ENCODE measurements at places on chromosomes 1 and 21.

- DNase-seq = peak; percentile 99
- peaks cover 52% of the 10 kb centered on the region for H3K4me1 ChIP-seq
- peak overlapping the region; percentile 28 for H3K4me3 ChIP-seq
Measured at GRCh38 chr21:46060596-46061061, 37.3 kb upstream of the COL6A2 start.

GRCh38 chr1:39489567-39490239 is 1.7 kb upstream of the BMP8A start:
- peaks cover 36% of the 10 kb centered on the region for H3K36me3 ChIP-seq
- H3K27ac ChIP-seq = no peak overlapping the region
- no peak overlapping the region for H3K4me3 ChIP-seq
- peaks cover 3% of the 10 kb centered on the region for H3K4me1 ChIP-seq
- peak; percentile 86 for DNase-seq
- peaks cover 14% of the 10 kb centered on the region for H3K27me3 ChIP-seq

DNA sequence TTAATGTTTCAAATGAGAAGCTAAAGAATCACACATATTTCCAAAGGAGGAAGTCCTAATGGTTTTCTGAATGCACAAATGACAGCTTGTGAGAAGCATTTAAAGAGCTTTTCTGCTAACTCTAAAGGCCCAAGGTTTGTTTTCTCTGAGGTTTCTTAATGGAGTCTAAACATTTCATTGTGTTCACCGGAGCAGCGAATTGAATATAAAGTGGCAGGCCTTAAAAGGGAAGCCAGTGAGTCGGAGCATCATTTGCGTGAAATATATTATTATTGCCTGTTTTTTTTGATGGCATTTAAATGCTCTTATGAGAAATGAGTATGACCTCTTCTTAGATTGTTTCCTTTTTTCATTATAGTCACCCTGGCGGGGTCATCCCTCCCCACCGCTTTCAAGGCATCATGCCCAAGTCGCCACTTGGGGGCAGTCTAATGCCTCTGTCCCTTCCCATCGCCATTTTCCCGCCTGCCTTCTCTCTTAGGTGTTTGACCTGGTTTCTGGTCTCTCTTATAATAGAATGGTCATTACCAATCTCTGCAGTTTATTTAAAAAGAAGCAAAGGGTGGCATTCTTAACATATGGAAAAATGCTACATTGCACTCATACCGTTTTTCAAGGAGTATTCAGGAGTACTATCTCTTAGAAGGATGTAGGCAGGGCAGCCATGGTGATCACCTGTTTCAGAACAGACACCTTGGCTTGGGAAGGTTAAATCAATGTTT is 25.3 kb upstream of the OVAAL start:
- H3K4me3 ChIP-seq = no peak overlapping the region
- DNase-seq = peak; percentile 66
- peaks cover 7% of the 10 kb centered on the region for H3K4me1 ChIP-seq
- no peaks in the 10 kb centered on the region for H3K36me3 ChIP-seq
- H3K27ac ChIP-seq = no peak overlapping the region

DNA sequence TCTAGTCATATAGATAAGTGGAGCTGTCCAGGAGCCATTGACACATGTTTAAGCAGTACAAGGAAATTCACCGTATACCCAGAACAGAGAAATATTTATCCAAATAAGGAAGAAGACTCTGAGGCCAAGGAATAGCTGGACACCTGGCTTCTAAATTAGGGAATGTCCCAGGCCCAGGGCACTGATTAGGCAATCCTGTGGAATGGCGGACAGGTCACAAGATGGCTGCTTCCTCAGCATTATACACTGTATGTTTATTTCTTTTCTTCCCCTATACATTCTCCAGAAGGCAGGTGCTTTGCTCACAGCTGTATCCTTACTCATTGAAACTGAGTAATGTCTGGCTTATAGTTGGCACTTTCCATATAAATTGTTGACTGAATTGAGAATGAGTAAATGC is 59.4 kb downstream of the ST6GALNAC3 start:
- no peaks in the 10 kb centered on the region for H3K4me1 ChIP-seq
- H3K36me3 ChIP-seq = no peaks in the 10 kb centered on the region
- H3K4me3 ChIP-seq = no peak overlapping the region
- no peak overlapping the region for H3K27ac ChIP-seq

GRCh38 chr21:18384771-18385170 is 18.8 kb downstream of the TMPRSS15 start:
- H3K27ac ChIP-seq = no peak overlapping the region
- no peak overlapping the region for H3K4me3 ChIP-seq
- H3K36me3 ChIP-seq = no peaks in the 10 kb centered on the region
- H3K27me3 ChIP-seq = no peaks in the 10 kb centered on the region
